SK-N-SH (cell line): ENCODE measurements at places on chromosomes 16 and 17. TPM values are rescaled to one million over a fixed set of nuclear protein-coding genes. Genes with fewer than 3 reads are reported as not detected.

GRCh38 chr17:69466451-69466850, 52.0 kb downstream of the MAP2K6 start:
- DNase-seq: no peak

DNA sequence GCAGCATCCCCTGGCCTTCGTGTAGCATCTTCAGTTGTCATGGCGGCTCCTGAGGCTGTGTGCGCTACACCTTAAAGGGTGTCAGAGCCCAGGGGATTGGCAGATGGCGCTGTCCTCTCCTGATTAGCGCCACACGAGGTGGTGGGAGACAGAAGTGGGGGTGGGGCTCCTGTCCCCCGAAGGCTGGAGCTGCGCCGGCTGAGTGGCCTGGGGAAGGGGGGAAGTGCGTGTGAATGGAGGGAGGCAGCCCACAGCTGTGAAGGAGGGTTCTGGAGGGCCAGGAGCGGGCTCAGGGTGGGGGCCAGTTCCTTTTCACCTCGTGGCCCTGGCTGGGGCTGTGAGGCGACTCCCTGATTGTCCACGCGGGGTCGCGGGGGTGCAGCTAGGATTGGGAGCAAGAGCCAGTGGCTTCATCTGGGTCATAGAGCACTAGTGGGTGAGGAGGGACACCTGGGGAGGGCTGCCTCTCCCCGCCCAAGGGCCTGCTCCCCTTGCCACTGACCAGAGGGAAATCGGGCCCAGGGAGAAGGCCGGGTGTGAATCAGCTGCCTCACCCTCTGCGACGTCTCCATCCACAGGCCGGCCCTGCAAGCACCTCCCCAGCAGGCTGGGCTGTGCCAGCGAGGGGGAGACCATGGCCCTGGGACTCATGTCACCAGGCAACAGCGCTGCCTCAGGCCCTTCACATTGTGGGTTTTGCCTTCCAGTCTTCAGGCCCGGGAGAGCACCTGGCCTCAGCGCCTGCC, 14.1 kb downstream of the BAHCC1 start:
- DNase-seq: peak; percentile 69

- no peak for DNase-seq
These were observed 2.5 kb downstream of the VASN start for GRCh38 chr16:4373909-4374742.

- DNase-seq: no peak
These were observed 450.7 kb upstream of the CCL2 start for GRCh38 chr17:33804401-33804800.

DNA sequence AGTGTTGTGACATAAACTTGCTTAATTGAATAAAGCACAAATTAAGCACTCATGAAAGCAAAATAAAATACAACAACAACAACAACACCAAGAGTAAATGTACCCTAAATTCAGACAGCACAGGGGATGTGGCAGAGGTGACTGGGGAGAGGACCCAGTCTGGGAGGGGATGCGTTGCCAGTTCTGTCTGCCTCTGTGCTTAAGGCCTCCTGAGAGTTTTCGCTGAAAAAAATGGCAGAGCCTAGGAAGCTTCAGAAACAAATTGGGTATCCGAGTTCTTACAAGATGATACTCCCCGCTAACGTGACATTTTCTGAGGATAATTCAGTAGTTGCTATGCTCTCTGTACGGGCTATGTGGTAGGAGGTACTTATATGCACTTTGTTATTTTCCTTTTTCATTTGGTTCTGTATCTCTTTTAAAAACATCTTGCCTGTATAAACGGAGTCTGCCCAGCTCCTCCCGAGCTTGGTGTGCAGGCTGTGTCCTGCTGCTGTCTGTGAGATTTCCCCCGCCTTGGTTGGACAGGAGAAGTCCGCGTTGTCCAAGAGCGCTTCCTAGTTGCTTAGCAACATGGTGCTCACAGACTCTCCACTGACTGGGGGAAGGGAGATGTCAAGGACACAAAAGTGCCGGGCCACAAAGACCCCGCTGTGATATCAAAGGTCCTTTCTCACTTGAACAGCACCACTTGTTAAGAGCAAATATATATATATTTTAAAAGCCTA, 134.2 kb upstream of the CPHXL start:
- peak; percentile 29 for DNase-seq

C16orf92 gene
- not detected in 2 replicates for polyA plus RNA-seq

DNA sequence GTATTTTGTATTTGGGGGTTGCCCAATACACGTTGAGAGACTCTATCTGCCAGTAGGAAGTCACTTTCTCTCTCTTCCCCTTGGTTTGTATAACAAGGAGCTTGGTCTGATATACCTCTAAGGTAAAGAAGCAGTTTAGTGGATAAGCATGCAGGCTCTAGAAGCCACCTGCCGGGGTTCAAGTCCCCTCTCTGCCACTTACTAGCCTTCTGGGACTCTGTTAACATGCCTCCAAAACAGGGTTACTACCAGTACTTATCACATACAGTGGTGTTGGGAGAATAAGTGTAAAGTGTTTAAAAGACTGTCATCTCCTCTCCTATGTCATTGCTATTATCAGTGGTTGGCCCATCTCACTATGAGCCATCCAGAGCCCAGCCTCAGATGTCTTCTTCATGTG, 156.1 kb upstream of the HS3ST3A1 start:
- no peak for DNase-seq

WFDC1 gene
- 0.03 and 0.23 TPM in 2 replicates for polyA plus RNA-seq

TBC1D3B gene
- polyA plus RNA-seq: 2.0 and 3.7 TPM in 2 replicates

- DNase-seq: no peak
These were observed 3.3 kb downstream of the ERAL1 start for GRCh38 chr17:28857905-28858800.

- DNase-seq: no peak
These were observed 24.9 kb upstream of the ADAMTS18 start for GRCh38 chr16:77459534-77460254.

SOX15 gene
- 1.3 TPM in 2 replicates for polyA plus RNA-seq

MT1M gene
- polyA plus RNA-seq: 0.45 and 1.3 TPM in 2 replicates

DNA sequence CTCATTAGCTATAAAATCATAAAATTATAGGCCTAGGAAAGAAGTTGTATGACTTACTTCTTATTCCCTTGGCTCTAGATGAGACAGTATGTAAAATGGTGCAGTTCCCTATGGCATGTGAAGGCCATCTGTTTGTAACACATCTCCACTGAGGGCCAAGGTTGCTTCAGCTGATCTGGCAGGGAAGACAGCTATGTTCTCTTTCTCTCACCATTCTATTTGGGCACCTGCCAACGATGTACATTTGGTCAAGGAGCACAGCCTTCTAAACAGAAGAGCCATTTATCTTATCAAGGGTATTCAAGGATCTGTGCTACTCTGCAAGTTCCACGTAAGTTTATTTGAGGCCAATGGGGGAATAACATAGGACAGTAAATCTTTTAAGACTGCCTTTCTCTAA, 129.8 kb upstream of the TOM1L1 start:
- DNase-seq: no peak

DNA sequence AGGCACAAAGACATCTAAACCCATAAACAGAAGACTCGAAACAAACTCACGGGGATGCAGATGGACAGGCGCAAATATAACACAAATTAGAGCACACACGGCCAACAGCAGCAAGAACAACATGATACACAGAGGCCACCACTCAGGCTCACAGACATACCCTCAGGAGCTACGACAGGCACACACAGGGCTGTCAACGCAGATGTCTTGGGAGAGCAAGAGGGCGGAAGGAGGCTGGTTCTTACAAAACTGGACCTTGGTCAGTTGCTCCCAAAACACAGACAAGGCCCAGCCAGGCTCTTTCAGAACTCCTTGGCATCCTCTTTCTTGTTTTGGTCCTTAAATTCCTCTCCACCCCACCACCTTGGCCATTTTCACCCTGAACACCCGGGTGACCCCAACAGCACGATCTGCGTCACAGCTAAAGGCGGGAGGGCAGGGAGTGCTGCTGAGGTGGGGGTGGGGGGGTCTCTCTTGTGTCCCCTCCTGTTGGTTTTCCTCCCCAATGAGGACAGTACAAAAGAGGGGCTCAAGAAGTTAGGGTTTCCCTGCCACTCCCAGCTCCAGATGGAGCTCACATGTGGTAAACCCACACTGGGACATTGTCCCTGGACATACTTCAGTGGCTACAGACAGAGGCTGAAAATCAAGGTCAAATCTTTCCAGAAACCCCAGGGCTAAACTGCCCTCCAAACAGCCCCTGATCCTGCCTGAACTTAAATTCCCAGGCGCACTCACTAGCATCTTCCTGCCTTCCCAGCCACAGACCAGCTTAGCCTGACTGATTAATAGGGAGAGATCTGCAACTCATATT, 221.3 kb downstream of the C16orf78 start:
- peak; percentile 62 for DNase-seq

- DNase-seq: peak; percentile 100
These were observed at the start of gene UBALD2 for GRCh38 chr17:76264755-76265623. TSS of gene UBALD2 (plus strand) at chr17:76265348. CDS start at chr17:76265506, 158 bp downstream.

DNA sequence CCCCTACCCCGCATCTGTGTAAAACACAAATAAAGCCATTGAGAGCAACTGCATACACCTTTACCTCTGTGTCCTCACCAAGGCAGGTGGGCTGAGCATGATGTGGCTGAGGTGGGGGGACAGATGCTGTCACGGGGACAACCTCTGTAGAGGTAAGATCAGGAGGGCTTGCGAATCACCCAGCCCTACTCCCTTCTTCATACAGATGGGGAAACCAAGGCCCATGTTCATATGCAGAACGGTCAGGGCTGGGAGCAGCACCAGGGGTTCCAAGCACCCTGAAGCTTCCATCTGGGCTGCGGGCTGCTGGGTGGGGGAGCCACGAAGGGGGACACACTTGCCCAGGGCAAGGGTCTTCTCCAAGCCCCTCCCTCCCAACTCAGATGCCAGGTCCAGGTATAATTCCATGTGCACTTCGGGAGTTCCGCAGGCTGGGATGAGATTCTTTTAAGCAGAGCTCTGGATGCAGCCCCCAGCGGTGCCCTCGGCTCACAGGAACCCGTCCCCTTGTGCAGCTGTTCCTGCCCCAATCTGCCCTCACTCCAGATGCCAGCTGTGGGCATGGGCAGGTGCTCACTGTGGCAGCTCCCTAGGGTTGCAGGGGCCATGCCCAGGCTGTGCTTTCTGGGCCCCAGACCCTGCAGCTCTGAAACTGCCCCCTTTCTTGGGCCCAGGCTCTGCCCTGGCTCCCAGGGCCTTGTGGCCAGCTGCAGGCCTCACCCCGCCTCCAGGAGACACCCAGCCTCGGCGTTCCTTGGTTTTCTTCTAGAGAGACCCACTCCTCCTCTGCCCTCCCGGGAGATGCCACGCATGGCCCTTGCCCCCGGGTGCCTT, 9.6 kb downstream of the CTRB1 start:
- no peak for DNase-seq

DNA sequence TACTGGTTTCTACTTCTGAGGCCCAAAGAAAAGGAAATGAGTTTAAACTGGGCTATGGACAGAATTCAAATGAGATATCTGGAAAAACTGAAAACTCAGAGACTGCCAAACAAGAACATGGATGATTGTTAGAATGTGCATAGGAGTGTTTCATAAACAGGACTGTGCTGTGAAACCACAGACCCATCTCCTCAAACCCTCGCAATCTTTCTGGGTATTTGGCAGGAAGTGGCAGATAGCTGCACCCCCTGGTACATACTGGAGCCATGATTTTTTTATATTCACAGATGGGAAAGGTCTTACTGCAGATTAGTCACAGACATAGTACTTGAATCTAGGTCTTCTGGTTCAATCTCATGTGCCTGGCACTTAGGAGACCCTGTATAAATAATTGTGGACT, 145.0 kb downstream of the CCDC182 start:
- DNase-seq: no peak

DNA sequence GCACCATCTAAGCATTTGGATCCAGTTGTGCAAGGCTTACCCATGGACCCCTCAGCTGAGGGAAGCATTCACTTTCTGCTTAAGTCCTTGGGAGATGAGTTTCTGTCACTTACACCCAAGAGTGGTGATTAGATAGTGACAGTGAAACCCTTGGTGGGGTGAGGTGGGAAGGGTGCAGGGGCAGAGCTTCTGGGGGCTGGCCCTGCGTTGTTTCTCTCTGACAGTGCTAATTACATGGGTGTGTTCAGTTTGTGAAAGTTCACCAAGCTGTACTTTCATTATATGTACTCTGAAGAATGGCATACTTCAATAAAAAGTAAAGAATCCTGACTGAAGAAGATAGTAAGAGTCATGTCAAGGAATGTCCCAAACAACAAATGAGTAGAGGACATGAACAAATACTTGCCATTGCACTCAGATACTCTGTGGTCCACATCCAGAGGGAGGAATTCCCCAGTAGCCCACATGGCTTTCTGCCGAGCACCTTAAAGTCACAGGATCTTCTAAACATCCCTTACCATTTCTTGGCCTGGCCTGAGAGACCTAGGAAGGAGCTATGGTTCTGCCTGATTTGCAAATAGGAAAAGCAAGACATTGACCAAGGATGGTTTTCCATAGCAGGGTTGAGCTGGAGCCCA, 8.4 kb downstream of the CHST6 start:
- DNase-seq: no peak

DNA sequence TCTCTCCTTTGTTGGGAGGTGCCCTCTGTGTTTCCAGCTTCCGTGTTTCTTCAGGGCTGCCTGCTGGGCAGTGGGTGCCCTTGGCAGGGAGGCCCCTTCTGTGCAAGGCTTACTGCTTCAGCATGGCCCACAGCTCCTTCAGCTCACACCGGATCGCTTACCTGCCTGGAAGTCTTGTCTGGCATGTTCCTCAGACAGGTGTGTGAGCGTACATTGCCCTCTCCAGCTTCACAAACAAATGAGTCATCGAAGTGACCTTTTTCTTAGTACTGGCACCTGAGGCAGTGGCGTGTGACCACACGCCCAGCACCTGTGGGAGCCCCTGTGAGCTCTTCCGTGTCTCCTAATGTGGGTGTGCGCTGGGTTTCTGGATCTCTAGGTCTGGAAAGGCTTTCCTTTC, 3.5 kb downstream of the RAB40C start:
- no peak for DNase-seq

DNA sequence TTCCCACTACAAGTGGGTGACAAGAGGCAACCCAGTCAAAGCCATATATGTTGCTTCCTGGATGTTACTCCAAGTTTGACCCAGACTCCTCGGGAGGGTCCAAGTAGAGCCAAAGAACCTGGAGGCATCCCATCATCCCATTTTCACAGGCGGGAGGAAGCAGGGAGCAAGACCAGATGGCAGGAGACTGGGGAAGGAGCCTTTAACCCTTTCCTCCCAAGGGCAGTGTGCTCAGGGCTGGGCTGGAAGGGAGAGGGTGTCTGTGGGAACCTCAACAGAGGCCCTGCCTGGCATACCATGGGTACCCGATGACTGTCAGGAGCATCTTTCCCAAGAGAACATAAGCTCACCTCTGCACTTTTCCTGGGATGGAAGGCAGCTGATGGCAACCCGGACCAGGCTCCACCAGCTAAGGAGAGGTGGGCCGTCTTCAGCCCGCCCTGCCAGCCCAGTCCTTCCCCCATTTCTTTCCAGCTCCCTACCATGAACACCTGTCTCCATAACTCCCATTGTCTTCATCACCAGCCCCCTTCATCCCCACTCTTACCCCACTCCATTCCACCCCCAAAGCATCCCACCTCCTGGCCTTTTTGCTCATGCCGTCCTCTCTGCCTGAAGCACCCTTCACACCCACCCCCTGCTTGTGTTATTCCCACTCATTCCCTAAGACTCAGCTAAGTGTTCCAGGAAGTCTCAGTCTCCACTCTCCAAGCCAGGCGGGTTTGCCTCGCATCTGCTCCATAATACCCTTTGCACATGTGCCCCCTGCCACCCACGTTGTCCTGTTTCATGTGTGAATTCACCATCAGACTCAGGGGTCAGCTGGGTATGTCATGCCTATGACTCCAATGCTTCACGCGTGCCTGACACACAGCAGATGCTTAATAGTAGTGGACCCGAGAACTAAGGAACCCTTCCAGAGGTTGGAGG, 5.9 kb upstream of the SLC16A5 start:
- DNase-seq: no peak

GRCh38 chr17:14741491-14741890, 440.6 kb downstream of the HS3ST3B1 start:
- no peak for DNase-seq

ABCA9 gene
- 0.07 and 0.15 TPM in 2 replicates for polyA plus RNA-seq
